ENCODE measurements at places on chromosomes 6 and 20. TPM values are rescaled to one million over a fixed set of nuclear protein-coding genes. Genes with fewer than 3 reads are reported as not detected.

- no peak for DNase-seq
Measured at GRCh38 chr6:11662323-11662722, 116.3 kb downstream of the ADTRP start.

DNA sequence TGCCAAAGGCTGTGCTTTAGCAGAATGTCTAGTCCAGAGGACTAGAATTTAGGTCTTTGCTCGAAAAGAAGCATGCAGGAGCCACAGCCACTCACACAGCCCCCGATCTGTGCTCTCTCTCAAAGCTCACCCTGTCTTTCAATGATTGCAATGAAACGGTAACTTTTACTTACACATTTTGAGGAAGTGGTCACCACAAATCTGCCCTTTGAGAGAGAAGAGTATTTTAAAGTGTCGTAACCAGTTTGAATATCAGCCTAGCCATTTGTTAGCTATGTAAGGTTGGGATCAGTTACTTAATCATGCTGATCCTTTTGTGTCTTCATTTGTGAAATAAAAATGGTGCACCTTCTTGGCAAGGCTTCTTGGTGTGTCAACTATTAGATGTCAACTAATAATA, 209.0 kb downstream of the TFAP2A start:
- DNase-seq: no peak

DNA sequence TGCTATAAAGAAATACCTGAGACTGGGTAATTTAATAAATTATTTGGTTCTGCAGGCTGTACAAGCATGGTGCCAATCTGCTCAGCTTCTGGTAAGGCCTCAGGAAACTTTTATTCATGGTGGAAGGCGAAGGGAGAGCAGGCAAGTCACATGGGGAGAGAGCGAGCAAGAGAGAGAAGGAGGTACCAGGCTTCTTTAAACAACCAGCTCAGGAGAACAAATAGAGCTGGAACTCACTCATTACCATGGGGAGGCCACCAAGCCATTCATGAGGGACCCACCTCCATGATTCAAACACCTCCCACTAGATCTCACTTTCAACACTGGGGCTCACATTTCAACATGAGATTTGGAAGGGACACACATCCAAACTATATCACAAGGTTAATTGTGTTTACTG, 44.9 kb upstream of the CRISP1 start:
- no peak for DNase-seq

DNA sequence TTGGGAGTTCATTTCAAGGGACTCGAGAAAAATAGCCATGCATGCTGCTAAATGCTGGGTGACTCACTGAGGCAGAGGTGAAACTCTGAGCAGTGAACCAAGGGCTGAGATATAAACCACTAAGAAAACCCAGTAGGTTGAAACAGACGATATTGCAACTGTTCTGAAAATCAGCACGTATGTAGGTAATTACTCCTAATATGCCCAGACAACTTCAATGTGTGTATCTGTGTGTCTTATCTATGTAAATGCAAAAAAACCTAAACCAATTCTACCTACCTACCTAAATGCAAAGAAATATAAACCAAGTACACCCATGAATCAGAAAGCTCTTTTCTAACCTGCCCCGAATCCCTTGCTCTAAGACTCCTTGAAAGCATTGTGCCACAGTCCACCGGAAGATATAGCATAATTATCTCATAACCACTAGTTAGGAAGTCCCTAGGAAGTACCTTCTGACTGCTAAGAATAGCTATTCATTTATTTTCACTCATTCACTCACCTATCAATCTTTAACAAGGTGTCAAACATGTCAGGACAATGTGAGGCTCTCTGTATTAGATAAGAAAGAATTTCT, 458.7 kb upstream of the RUNX2 start:
- no peak for DNase-seq

- DNase-seq: no peak
Measured at GRCh38 chr20:41089555-41089954, 47.8 kb upstream of the PLCG1 start.

The LGSN gene
- 0.32 TPM for total RNA-seq

GRCh38 chr6:101458336-101458735, 64.8 kb downstream of the GRIK2 start:
- DNase-seq: no peak

- peak; percentile 81 for DNase-seq
Measured at GRCh38 chr6:3162565-3163247, 5.4 kb upstream of the TUBB2A start.

The RGS17 gene
- 1.3 TPM for total RNA-seq

DNA sequence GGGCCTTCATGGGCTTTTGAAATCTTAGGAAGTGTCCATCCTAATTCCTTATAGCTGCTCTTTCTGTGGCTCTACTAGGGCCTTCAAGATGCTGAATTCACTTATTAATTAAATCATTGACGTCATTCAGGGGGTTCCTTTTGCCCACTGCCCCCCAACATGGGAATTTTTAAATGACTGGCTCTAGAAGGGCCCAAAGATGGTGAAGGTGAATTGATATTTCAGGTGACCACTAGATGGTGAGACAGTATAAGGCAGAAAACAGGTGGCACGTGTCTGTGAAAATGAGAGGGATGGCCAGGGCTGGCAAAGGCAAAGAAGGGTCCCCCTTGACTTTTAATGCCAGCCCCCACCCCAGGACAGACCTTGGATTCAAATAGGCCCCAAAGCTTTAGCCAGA, 11.8 kb downstream of the GNAS start:
- no peak for DNase-seq
